ENCODE measurements at places on chromosomes 5 and 9.

GRCh38 chr9:125153712-125154367, 10.5 kb upstream of the SCAI start:
- no peak for DNase-seq

DNA sequence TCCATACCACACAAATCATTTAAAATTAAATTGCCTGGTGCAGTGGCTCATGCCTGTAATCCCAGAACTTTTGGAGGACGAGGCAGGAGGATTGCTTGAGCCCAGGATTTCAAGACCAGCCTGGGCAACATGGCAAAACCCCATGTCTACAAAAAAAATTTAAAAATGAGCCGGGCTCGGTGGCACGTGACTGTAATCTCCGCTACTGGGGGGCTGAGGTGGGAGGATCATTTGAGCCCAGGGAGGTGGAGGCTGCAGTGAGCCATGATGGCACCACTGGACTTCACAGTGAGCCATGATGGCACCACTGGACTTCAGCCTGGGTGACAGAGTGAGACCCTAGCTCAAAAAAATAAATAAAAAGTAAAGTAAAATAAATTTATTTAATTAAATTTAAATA, 40.9 kb downstream of the LYRM7 start:
- DNase-seq: no peak

GRCh38 chr9:92654481-92655301, 15.2 kb downstream of the IPPK start:
- DNase-seq: no peak

GRCh38 chr5:150487199-150488061, 20.5 kb upstream of the NDST1 start:
- no peak for DNase-seq

DNA sequence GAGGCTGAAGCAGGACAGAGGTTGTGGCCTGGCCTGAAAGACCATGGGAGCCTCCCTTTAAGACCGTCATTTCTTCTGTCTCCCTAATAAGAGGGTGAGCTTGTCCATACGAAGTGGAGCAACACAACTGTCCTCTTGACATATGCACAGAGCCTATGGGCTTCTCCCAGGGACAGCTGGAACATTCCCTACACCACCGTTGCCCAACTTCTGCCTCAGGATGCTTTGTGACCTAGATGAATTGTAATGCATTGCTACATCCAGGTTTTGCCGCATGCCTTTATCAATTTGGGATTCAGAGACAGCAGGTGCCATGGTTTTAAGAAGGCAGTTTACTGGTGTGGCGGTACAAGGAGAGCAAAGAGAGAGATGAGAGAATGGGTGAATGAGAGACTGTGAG, 34.4 kb upstream of the ZNF622 start:
- DNase-seq: no peak

GRCh38 chr5:19608444-19609002, 379.5 kb downstream of the CDH18 start:
- no peak for DNase-seq

- DNase-seq: no peak
Observed at GRCh38 chr5:139090581-139090980, 107.6 kb downstream of the SIL1 start.

DNA sequence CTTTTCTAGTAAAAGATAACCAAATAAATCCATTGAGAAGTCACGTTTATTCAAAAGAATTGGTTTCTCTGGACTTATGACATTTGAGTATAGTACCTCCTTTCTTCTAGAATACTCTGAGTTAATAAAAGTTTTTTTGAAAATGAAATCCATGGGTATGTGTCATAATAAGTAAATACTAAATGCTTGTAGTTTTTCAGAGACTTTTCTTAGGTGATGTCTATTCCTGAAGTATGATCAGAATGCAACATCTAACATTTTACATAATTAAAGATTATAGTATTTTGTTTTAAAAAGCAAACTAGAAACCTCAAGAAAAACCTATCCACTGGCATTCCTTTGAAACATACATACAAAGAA, 63.2 kb downstream of the NFIB start:
- DNase-seq: no peak

- no peak for DNase-seq
Observed at GRCh38 chr9:135403733-135404450, 75.7 kb upstream of the PPP1R26 start.

DNA sequence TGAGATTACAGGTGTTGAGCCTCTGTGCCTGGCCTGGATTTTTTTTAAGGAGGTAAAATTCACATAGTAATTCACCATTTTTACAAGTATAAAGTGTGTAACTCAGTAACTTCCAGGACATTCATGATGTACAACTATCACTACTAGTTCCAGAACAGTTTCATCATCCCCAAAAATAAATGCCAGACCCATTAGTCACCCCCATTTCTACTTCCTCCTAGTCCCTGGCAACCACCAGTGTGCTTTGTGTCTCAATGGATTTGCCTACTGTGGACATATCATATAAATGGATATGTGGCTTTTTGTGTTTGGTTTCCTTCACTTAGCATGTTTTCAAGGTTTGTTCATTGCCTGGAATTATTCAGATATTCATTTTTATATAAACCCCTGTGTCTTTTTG, 72.5 kb upstream of the PANK3 start:
- no peak for DNase-seq

DNA sequence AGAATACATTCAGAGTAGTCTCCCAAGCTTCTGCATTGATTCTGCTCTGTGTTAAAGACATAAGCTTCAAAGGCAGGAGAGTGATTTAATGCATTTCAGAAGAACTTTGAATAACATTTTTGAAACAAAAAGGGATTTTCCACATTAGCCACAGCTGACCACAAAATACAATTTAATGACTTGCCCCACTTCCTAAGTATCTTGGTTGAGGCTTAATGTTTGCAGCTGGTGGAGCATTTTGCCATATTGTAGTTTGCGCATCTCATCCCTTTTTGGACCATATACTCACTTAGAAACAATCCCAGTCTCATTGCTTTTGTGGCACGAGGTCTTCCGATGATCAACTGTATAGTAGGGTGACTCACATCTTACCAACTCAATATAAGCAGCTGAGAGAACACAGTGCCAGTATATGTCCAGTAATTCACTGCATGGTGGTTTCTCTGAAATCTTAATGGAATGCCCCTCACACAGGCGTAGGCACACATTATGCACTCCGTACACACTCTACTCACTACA, 455.8 kb upstream of the PTGER4 start:
- no peak for DNase-seq

DNA sequence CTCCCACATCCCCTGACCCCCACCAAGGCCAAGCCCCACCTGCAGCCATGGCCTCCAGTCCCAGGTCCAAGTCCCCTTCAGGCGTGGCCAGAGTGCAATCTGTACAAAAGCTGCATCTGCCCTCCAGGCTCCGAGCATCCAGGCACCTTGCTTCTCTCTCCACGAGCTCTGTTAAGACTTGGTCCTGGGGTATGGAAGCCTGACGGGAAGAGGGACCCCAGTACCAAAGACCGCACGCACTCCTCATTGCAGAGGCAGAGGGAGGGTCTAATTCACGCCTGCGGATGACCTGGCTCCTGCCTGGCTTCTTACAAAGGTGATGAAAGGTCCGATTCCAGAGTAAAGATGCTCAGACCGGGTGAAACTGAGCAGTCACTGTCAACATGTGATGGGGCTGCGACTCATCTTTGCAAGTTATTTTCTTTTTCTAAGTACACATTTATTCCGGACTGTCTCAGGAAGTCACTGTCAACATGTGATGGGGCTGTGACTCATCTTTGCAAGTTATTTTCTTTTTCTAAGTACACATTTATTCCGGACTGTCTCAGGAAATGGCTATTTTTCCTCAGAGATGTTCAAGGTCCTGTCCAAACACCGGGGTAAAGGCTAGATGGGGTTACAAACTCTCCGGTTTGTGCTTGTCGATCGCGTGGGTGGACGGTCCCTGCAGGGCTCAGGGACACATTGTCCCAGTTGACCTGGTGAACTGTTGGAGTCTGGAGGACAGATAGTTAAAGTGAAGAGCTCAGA, 252.0 kb upstream of the IRX4 start:
- no peak for DNase-seq

- DNase-seq: no peak
Observed at GRCh38 chr5:114419959-114420358, 58.1 kb downstream of the KCNN2 start.

- no peak for DNase-seq
Observed at GRCh38 chr9:137454145-137454596, 5.0 kb downstream of the NSMF start.

- no peak for DNase-seq
Observed at GRCh38 chr5:21164425-21164824, 1176.4 kb upstream of the CDH18 start.

- no peak for DNase-seq
Observed at GRCh38 chr5:39515881-39516280, 91.1 kb upstream of the DAB2 start.

GRCh38 chr5:122181863-122182262, 52.5 kb downstream of the ZNF474 start:
- DNase-seq: no peak

GRCh38 chr9:107358986-107359385, 75.9 kb downstream of the RAD23B start:
- no peak for DNase-seq

GRCh38 chr5:55231919-55232270, 1.5 kb downstream of the CCNO start:
- no peak for DNase-seq

DNA sequence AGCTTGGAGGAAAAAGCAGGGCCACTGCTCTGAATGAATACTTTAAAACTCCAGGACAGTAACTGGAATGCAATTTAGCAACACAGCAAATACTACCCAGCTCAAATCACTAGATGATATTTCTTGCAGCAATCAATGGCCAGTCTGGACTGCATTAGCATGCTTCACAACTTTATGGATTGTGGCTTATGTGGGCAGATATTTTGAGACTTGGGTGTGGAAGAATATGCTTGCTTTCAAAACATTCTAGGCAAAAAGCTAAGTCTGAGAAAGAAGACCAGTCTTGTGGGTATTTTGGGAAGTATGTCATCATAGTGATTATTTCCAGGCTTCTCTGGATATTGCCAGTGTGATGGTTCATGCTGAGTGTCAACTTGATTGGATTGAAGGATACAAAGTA, 3.1 kb downstream of the RANBP3L start:
- DNase-seq: no peak

DNA sequence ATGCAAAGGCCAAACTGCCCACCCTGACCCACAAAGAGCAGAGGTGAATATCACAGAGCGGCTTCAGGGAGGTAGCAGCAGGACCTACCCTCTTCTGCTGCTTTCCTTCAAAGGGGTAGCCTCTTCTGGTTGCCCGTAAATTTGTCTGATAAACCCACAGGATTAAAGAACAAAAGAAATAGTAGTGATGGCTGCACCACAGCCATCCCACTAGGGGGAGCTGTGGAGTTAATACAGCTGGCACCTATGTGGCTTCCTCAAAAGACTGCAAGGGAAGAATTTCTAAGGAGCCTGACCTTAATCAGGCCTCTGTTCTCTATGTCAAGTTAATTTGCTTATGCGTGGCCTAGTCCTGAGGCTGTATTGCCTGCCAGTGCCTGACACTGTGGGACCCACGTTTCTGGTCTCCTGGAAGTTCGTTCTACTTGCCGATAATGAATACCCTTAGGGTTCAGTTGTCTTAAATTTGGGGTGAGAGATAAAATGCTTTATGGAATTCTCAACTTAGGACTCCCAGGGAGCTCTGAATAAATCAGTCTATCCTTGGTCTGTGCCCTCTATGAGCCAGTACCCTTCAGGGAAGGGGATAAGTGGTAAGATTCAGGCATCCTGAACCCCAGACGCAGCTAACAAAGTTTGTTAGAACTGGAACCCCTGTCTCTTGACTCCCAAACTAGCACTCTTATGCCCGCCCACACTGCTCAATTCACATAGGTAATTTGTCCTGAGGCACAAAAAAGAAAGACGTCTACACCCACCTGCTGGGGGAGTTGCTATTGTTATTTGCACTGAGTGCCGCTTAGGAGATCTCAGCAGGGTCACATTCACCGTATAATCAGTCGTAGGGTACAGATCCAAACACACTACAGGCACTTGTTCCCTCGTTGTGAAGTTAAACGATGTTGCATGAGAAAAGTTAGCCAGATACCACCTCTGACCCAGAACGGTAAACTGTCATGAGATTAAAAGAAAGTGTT, 77.1 kb downstream of the SUSD1 start:
- DNase-seq: peak; percentile 38

GRCh38 chr9:128972956-128973355, 25.5 kb downstream of the NUP188 start:
- no peak for DNase-seq

DNA sequence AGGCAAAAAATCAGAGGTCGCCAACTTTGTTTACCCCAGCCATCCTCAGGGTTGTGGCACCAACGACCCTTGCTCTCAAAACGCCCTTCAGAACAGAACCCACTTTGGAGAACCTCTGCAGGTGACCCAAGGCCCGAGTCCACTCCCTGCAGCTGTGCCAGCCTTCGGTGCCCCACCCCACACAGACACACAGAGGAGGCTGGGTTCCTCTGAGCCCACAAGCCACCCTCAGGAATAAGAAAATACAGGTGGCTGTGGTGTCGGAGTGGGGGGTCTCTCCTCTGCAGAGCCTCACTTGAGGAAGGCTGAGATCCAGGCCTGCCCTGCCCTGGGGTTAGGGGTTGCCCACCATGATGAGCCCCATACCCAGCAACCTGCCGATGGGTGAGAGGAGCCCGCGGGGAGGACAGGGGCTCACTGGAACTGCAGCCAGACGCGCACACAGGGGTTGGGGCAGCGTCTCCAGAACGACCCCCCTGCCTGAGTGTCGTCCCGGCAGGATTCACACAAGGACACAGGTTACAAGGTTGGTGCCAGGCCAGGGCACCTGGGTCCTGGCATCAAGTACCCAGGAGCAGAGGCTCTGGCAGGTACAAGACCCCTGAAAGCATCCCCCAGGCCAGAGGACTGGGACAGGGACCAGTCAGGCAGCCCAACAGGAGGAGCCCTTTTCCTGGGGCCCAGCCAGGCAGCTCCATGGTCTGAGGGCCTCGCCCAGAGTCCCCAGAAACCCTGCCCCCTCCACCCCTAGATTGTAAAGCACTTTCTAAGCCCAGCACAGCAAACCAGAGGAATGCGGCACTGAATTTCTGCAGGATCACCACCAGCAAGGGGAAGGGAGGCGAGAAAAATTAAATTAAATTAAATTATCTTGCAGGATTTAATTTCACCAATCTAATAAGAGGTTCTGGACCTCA, 40.0 kb downstream of the NACC2 start:
- no peak for DNase-seq

DNA sequence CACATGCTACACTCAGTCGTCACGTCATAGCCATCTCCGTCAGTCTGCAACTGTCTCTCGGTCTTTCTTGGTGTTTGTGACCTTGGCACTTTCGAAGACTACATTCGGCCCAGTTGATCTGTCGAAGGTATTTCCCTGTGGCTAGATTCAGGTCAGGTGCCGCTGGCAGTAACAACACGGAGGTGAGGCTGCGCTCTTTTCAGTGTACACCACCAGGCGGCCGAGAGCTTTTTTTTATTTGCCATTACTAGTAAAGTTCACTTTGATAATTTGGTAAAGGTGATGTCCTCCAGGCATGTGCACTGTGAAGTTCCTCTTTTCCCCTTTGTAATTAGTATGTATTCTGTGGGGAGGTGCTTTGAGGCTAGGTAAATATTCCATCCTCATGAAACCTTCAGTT, 49.7 kb downstream of the RNF130 start:
- DNase-seq: no peak

- DNase-seq: no peak
Observed at GRCh38 chr9:113137196-113138168, 13.3 kb upstream of the SLC31A2 start.

- DNase-seq: no peak
Observed at GRCh38 chr9:129013674-129014073, 14.5 kb downstream of the SH3GLB2 start.

GRCh38 chr9:128053560-128053959, 13.6 kb downstream of the NAIF1 start:
- DNase-seq: no peak

- DNase-seq: no peak
Observed at GRCh38 chr5:152560512-152561137, 155.5 kb upstream of the NMUR2 start.

GRCh38 chr9:131868766-131869165, 128.9 kb upstream of the RAPGEF1 start:
- no peak for DNase-seq

Measured in forelimb muscle (tissue), 1 donor.